ENCODE measurements at places on chromosomes 7 and 10.

DNA sequence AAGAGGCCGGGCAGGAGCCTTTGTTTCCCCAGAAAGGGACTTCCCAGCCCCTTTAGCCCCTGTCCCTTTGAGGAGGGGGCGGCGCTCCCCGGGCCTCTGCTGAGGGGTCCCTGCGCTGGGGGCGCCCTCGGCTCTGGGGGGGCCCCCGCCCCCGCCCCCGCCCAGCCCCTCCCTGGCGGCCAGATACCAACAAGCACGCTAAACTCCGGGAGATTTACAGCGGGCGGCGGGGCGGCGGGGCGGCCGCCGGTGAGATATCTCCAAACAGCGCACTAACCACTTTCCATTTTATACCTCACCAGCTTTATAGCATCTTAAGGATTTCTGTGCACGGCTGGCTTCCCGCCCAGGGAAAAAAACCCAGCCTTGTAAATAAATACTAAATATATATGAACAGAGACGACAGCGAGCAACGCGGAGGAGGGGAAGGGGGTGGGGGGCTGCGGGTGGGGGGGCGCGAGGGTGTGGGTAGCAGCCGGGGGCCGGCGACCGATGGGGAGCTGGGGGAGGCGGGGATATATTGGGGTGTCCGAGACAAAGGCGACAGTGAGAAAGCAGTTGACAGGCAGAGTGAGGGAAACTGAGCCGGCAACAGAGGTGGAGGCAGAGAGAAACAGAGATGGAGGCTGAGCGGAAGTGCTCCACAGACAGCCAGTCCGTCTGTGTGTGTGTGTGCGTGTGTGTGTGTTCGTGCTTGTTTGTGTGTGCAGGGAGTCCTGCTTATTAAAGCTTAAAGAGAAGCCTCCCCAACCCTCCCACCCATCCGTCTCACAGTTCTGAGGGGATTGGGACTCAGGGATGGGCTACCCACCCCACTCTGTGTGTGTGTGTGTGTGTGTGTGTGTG is 85.8 kb downstream of the HIF1AN start:
- DNase-seq: no peak

DNA sequence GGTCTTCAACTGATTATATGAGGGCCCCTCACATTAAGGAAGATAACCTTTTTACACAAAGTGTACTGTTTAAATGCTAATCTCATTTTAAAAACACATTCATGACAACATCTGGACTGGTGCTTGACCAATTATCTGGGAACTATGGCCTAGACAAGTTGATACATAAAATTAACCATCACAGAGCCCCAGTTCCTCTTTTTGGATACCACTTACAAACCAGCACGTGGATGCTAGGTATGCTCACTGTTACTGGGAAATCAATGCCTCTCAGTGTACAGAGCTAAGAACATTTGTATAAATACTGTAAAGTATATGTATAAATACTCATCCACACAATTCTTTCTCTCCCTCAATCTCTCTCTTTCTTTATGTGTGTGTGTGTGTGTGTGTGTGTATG is 1217.8 kb upstream of the LRRTM3 start:
- no peak for DNase-seq

DNA sequence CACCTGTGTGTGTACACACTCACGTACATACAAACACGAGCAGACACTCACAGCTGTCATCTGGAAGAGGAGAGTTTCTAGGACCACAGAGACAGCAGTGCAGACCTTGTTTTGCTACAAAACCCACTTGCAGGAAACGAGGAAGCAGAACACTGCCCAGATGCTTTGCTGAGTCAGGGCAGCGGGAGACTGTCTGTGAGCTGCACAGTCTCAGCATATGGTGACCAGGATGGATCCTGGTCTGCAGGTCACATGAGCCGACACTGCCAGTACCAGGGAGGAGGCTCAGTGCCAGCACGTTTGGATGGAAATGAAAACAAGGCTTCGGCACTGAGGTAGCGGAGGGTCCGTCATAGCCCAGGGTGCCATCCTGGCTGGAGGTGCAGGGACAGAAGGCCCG is 117.6 kb upstream of the DPP6 start:
- DNase-seq: no peak

DNA sequence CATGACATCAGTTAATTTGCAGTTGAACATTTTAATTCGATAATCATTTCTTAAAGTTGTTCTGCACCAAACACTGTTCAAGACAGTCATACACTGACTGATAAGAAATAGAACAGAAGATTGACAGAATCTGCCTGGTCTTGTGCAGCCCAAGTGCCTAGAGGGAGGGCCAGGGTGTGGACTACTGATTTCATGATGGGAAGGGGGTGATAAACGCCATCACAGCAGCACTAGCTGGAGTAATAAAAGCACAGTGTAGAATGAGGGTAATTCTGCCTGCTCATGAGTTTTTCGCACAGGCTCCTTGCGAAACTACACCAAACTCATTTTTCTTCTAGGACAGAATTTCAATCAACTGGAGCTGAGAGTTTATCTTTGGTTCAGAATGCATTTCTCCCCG is 270.1 kb downstream of the ARL4A start:
- DNase-seq: no peak

- no peak for DNase-seq
These were observed 89.8 kb downstream of the UNCX start for GRCh38 chr7:1322240-1323110.

- DNase-seq: no peak
These were observed 11.4 kb downstream of the INHBA start for GRCh38 chr7:41691286-41692190.

DNA sequence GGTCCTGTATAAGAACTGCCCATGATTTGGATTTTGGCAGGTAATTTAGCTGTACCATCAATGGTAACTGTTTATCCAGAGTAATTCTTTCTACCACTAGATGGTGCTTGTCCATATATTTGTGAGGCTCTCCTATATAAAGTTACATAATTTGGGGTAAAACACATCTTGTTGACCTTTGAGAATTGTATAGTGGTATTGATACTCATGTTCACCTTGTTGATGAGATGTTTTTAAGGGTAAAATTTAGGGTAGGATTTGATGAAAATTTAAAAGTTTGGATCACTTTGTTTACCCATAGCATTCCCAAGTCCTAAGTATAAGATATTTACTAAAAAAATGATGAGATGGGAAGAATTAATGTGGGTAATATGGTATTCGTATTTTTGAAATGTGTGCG is 31.6 kb downstream of the ST7 start:
- DNase-seq: no peak

- no peak for DNase-seq
These were observed 173.1 kb downstream of the INHBA start for GRCh38 chr7:41529831-41530230.

DNA sequence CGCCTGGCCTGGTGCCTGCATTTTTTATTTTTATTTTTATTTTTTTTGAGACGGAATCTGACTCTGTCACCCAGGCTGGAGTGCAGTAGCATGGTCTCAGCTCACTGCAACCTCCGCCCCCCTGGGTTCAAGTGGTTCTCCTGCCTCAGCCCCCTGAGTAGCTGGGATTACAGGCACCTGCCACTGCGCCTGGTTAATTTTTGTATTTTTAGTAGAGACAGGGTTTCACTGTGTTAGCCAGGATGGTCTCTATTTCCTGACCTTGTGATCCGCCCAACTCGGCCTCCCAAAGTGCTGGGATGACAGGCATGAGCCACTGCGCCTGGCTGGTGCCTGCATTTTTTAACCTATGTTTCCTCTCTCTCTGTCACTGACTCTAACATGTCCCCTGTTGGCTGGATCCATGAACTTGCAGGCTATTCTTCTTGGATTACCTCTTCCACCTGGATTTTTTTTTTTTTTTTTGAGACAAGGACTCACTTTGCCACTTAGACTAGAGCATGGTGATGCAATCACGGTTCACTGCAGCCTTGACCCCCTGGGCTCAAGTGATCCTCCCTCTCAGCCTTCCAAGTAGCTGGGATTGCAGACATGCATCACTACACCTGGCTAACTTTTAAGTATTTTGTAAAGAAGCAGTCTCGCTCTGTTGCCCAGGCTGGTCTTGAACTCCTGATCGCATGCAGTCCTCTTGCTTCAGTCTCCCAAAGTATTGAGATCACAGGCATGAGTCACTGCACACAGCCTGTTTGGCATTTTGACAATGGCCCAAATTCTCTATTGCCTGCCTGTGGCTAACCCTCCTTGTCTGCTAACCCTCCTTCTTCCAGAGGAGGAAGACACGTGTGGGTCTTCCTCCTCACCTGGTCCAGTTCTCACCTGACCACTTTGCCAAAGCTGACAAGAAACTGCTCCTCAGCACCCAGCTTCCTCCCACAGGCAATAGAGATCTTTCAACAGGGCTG is 23.0 kb upstream of the PRPF18 start:
- DNase-seq: peak; percentile 31

GRCh38 chr7:30028216-30028748 is at the start of gene PLEKHA8:
PLEKHA8 (plus strand) TSS chr7:30028412; CDS start chr7:30028763, 351 bp downstream.
- peak; percentile 53 for DNase-seq

DNA sequence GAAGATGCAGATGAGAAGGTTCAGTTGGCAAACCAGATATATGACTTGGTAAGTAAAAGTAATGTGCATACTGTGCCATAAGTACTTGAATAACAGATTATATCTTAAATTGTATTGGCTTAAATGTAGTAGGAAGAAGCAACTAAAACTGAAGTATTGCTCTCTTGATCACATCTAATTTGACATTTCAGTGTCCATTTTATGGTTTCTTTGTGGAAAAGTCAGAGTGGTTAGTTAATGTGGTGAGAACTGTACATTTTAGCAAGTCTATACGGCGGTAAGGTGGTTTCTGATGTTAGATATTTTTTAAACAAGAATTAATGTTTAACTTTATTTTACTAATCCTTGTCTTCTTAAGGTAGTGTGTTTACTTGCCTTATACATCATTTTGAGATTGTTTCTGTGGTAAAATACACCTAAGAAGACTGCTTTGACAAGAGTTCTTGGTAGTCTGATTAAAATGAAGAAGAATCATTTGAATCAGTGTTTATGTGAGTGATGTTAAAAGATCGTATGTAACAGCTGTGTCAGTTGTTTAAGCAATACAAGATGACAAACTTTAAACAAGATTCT is 5.1 kb downstream of the ING3 start:
- DNase-seq: no peak

GRCh38 chr7:6299774-6300173 is 27.4 kb upstream of the CYTH3 start:
- no peak for DNase-seq

GRCh38 chr10:102604439-102604841 is 39.8 kb upstream of the TRIM8 start:
- no peak for DNase-seq

- no peak for DNase-seq
These were observed 89.5 kb upstream of the CCNY start for GRCh38 chr10:35246770-35247343.
